Omental fat pad (tissue), 4 donors: ENCODE measurements at places on chromosomes 1 and 21.

GRCh38 chr1:64488862-64489261, 18.9 kb downstream of the CACHD1 start:
- no peak for DNase-seq

DNA sequence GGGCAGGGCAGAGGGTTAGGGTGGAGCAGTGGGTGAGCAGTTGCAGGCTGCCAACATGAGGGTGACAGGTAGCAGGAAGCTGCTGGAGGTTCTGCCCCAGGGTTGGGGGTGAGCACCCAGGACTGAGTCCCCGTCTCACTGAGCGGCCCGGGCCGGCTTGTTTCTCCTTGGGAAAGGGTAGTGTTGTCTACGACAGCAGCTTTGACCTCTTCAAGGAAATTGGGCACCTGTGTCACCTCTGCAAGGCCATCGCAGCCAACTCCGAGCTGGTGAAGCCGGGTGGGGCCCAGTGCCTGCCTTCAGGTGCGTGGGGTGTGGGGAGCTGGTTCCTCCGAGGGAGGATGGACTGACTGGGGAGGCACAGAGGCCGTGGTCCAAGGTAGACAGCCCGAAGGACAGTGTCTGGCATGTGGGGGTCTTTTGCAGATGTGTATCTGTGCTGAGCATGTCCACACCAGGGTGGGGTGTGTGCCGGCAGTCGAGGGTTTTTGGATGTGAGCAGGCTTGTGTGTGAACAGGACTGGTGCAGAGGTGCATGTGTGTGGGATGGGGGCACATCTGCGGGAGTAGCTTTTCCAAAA, 51.9 kb downstream of the DISP3 start:
- DNase-seq = no peak

GRCh38 chr1:37739222-37739621, 25.7 kb downstream of the EPHA10 start:
- DNase-seq = no peak

DNA sequence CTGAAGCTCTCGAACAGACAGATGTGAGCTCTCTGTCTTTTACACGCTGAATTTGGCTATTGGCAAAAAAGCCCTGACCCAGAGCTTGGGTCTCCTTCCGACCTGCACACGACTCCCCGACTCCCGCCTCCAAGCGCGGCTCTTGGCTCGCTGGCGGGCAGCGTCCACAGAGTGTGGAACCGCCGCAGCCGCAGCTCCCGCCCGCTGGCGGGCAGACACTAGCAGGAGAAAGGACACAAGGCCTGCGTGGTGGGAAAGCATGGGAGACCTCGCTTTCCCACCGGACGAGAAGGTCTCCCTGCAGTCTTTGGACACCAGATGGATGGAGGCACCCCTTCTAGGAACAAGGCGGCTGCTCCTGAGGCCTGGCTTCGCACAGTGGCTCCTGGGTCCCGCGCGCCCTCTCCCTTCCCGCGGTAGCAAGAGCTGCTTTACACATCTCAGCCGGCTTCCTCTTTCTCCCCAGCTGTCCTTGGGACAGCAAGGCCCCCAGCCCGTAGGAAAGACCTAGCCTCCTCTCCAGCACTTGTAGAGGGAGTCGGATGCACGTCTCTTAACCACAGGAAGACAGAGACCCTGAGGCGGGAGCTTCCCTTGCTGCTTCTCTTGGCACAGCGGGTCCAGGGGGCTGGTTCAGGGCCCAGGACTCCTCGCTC, 92.1 kb downstream of the PRKAB2 start:
- no peak for DNase-seq

DNA sequence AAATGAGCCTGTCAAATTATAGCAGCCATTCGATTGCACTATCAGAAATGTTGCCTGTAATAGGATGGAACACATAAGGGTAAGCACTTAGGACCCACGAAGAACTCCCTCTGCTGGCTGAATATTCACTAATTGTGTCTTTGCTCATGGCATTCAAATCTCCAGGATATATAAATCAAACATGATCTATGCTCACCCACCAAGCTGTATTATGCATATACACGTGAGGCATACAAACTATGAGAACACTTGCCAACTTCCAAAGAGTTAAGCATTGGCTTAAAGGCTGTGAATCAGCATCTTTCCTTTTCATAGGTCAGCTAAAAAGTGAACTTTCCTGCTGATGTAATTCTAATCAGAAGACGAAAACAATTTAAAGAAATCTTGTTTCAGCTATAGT, 34.5 kb downstream of the TMPRSS15 start:
- DNase-seq = no peak

DNA sequence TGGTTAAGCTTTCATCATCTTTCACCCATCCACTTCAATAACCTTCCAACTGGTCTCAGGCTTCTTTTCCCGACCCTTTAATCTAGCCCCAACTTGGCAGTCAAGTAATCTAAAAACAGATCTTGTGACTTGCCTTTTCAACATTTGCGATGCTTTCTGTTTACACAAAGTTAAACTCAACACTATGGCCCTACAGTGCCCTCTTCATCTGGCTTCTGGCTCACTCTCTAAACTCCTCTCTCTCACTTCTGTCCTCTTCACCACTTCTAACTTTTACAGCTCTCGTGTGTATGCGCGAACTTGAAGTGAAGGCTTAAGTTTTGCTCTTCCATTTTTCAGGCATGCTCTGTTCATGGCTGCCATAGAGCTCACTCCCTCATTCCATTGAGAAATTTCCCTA, 1122.3 kb upstream of the ADGRL2 start:
- no peak for DNase-seq

DNA sequence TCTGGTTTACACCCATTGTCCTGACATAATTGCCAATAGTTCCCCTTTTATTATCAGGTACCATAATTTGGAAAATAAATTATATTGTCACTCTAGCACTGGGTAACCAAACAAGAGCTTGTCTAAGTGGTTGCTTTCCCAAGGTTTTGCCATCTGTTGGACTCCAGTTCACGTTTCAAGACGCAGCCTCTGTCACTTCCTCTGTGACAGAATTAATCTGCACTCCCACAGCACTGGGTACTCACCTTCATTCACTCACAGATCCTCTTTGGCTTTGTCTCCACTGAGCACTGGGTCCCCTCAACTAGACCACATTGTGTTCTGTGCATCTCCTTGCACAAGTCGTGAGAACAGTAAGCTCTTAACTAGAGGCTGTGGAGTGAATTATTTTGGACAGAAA, 123.6 kb upstream of the JUN start:
- DNase-seq = no peak

DNA sequence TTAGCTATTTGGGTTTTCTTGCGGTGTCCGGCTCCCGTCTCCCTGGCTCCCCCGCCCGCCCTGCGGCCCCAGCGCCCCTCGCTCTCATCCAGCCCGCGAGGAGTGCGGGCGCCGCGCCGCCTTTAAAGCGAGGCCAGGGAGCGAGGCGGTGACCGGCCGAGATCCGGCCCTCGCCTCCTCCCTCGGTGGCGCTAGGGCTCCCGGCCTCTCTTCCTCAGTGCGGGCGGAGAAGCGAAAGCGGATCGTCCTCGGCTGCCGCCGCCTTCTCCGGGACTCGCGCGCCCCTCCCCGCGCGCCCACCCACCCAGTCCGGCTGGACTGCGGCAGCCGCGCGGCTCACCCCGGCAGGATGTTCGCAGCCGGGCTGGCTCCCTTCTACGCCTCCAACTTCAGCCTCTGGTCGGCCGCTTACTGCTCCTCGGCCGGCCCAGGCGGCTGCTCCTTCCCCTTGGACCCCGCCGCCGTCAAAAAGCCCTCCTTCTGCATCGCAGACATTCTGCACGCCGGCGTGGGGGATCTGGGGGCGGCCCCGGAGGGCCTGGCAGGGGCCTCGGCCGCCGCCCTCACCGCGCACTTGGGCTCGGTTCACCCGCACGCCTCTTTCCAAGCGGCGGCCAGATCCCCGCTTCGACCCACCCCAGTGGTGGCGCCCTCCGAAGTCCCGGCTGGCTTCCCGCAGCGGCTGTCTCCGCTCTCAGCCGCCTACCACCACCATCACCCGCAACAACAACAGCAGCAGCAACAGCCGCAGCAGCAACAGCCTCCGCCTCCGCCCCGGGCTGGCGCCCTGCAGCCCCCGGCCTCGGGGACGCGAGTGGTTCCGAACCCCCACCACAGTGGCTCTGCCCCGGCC, 492 bp downstream of the HLX start:
- DNase-seq = no peak

DNA sequence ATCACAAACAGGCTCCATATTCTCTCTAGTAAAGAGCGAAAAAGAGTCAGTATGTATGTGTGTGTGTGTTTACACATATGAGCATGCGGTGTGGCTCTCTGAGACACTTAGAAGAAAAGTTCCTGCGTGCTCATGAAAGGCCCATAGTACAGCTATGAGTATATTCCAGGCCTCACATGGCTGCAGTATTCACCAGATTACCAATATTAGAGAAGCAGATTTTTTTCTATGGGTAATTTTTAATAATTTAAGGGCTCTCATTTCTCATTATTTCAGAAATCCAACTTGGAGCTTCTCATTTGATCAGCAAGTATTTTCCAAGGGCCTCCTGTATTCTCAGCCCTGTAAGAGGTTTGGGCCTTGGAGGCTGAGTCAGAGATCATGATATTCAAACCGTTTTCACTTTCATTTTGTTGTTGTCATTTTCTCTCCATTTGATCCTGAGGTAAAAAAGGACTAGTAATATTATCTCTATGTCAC, 232.9 kb upstream of the SGIP1 start:
- no peak for DNase-seq

GRCh38 chr21:28867401-28867800, 125.3 kb downstream of the LTN1 start:
- no peak for DNase-seq

GRCh38 chr21:33852485-33852884, 63.1 kb downstream of the ATP5PO start:
- DNase-seq = no peak

GRCh38 chr21:45877821-45878469, 103.6 kb upstream of the COL6A1 start:
- DNase-seq = no peak

DNA sequence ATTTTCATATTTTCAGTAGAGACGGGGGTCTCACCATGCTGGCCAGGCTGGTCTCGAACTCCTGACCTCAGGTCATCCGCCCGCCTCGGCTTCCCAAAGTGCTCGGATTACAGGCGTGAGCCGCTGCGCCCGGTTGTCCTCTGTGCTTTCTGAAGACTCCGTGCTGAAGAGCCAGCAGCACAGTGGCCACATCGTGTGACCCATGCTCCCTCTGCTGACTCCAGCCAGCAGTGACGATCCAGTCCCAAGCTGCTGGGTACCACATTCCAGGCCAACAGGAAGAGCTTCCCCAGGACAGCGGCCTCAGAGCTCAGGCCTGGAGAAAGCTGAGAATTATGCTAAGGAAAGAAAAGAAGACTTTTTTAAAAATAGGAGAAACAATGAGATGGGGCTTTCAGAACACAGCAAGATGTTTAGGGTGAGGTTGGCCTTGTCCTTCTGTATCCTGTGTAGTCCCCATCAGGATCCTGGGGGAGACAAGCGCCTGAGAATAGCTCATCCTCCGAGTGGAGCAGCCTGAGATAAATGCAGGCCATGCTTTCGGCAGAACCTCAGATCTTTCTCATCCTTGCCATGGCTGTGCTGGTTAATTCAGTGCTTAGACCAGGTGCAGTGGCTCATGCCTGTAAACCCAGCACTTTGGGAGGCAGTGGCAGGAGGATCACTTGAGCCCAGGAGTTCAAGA, 207.1 kb downstream of the SLC35F3 start:
- DNase-seq = no peak

DNA sequence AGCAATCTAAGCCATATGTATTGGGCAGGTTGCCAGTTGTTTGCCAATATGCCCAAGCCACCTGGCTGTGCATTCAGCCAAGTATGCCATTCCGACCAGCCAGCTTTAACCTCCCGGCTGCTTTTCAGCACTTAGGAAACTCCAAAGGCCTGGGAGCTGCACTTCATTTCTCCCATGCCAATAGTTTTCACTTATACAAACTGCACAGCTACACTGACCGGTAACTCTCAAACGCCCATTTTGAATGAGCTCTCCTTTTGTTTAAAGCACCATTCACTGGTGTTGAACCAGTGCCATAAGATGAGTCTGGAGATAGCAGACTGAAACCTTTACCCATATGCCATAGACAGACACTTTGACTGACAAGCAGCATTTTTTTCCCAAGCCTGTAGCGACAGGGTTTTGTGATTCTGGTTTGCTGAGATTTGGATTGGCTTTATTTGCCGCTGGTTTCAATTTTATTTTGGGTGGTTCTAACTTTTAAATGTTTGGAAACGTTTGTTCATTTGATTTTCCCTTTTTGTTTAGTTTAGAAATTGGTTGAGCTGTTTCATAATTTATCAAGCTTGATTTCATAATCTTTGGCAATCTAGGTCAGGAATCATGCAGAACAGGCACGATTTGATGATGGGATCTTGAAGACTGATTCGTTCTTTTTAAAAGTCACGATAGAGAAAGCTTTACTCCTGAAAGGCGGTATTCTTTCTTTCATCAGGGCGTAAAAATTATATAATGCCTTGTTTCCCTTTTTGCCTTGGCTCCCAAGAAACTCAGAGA, 144.6 kb downstream of the NFIA start:
- DNase-seq = no peak

DNA sequence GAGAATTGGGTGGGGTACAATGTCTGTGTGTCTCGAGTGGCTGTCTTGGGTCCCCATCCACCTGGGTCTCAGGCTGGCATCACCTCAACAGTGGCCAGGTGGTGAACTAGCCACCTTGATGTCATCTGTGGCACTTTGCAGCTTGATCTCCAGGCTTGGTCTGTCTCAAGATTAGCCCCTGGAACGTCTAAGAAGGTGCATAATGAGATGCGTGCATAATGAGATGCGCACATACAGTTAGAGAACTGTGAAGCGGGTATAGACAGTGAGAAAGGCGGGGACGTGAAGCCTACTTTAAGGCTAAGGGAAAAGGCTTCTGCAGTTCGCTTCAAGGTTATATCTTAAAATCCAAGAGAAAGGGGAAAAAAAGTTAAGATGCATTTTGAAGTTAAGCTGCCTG, 98.7 kb downstream of the WDR4 start:
- no peak for DNase-seq

DNA sequence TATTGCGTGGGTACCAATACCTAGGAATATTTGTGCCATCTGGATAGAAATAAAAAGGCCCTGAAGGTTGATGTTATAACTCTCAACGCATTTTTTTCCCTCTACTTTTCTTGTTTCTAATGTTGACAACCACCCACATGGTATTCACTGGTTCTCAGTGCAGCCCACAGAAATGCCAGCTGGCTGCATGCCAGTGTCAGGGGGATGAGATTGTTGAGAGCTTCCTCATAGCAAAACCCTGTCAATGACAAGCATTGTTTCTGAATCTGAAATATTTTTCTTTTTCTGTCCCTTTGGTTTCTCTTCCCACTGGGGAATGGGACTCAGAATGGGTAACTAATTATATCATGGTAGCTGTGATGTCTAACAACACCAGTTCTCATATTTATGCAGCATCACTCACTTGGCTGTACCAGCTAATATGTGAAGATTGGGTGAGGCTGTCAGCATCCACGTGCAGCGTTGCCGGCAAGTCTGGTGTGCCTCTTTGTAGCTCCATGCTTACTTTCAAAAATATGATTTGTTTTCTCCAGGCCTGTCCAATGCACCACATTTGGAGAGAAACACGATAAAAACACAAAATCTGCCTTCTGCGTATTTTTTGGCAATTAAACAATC, 284.6 kb downstream of the PTBP2 start:
- no peak for DNase-seq

DNA sequence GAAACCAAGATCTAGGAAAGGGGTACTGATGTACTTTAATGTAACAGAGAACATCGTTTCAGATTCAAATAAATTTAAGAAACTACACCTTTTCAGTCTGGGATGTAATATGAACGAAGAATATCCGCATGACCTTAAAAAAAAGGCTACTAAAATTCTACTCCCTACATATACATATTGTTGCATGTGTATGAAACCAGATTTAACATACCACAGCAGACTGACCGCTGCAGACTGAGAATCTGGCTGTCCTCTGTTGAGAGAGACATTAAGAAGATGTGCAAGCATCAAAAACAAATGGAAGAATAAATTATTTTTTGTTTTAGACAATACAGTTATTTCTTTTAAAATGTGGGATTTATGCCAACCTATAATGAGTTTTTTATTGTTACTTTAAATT, 166.6 kb downstream of the LMX1A start:
- no peak for DNase-seq
